ENCODE measurements at places on chromosomes 7 and 10. TPM values are rescaled to one million over a fixed set of nuclear protein-coding genes. Genes with fewer than 3 reads are reported as not detected.

- H3K27ac ChIP-seq: no peak overlapping the region
- H3K27me3 ChIP-seq: no peaks in the 10 kb centered on the region
- H3K36me3 ChIP-seq: no peaks in the 10 kb centered on the region
- no peak overlapping the region for H3K4me3 ChIP-seq
These were observed 271.5 kb upstream of the FZD8 start for GRCh38 chr10:35913628-35914027.

The CHN2 gene
- 12.8 TPM for polyA plus RNA-seq

The HSPA12A gene
- polyA plus RNA-seq: 2.7 TPM

- H3K4me1 ChIP-seq: peaks cover 46% of the 10 kb centered on the region
- no peak overlapping the region for H3K4me3 ChIP-seq
- peak overlapping the region; percentile 53 for H3K27ac ChIP-seq
- no peak for DNase-seq
- no peaks in the 10 kb centered on the region for H3K36me3 ChIP-seq
These were observed 65.7 kb downstream of the GBF1 start for GRCh38 chr10:102311025-102311420.

The PRR15 gene
- 1.5 TPM for polyA plus RNA-seq

The TUBB8 gene
- polyA plus RNA-seq: 0.16 TPM

The PAPOLB gene
- polyA plus RNA-seq: not detected

DNA sequence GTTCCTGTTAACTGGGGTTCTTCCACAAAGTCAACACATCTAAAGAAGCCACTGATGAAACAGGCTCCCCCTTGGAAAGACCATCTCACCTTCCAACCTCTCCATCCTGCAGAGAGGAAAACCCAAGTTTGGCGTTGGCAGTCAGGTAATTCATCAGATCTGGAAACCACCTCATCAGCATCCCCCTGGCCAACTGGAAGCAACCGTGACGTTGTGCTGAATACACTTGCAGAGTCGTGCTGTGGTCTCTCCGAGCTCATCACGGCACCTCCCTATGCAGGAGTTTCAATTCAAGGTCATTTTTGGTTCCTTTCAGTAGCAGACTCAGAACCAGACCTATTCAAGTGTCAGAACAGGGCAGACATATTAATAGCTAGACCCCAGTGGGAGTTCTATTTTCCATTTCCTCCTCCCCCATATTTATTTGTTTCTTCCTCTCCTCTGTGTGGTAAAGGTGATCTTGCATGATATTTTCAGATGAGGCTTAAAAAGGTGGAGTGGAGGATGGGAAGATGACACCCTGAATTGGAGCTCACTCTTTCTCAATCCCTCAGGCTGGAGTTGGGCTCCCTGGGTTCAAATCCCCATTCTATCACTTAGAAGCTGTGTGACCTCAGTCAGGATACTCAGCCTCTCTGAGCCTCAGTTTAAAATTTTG lies 149.1 kb upstream of the ADO start:
- no peak overlapping the region for H3K27ac ChIP-seq
- DNase-seq: no peak
- no peaks in the 10 kb centered on the region for H3K4me1 ChIP-seq
- no peaks in the 10 kb centered on the region for H3K36me3 ChIP-seq
- H3K27me3 ChIP-seq: no peaks in the 10 kb centered on the region

GRCh38 chr7:149430192-149430591 lies 30.7 kb downstream of the ZNF777 start:
- H3K36me3 ChIP-seq: peaks cover 32% of the 10 kb centered on the region
- no peaks in the 10 kb centered on the region for H3K27me3 ChIP-seq
- H3K4me3 ChIP-seq: no peak overlapping the region
- H3K27ac ChIP-seq: no peak overlapping the region
- no peak for DNase-seq

The KCNIP2 gene
- 1.8 TPM for polyA plus RNA-seq

DNA sequence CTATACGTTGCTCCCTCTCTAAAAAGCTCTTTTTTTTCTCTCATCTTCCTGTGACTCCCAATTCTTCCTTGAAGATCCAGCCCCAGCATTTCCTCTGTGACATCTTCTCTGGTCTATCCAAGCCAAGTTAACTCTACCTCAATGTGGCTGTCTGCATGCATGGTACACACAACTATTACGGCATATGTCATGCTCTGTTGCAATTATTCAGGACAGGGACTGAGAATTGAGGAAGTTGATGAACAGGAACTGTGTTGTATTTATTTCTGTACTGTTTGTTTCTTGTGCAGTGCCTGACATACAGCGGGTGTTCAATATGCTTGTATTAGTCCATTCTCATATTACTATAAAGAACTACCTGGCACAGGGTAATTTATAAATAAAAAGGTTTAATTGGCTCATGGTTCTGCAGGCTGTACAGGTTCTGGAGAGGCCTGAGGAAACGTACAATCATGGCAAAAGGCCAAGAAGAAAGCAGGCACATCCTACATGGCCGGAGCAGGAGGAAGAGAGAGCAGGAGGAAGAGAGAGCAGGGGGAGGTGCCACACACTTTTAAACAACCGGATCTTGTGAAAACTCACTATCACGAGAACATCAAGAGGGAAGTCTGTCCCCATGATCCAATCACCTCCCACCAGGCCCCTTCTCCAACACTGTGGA lies 6.3 kb downstream of the TRPV5 start:
- no peaks in the 10 kb centered on the region for H3K4me1 ChIP-seq
- H3K27ac ChIP-seq: no peak overlapping the region
- H3K27me3 ChIP-seq: no peaks in the 10 kb centered on the region
- H3K36me3 ChIP-seq: no peaks in the 10 kb centered on the region
- H3K4me3 ChIP-seq: no peak overlapping the region
- no peak for DNase-seq

The KCNH2 gene
- polyA plus RNA-seq: 27.9 TPM

DNA sequence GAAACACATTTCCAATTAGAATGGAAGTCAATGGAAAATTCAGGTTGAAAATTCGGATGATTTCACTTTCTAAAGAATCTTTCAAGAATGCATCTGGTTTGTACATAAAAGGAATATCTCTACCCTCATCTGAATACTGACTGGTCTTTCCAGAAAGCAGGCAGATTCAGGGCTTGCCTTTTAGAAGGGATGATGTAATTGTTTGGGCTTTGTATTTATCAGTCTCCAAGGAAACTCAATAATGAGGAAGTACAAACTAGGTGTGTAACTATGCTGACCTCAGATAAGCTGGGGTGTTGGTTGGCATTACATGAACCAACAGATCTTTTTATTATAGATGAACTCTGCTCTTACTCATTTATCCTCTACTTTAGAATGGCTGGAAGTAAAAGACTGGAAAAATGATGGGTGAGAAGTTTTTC lies 24.1 kb downstream of the PDLIM1 start:
- H3K4me3 ChIP-seq: no peak overlapping the region
- no peak for DNase-seq
- H3K27me3 ChIP-seq: no peaks in the 10 kb centered on the region
- peaks cover 7% of the 10 kb centered on the region for H3K4me1 ChIP-seq

- H3K36me3 ChIP-seq: no peaks in the 10 kb centered on the region
- peak overlapping the region; percentile 46 for H3K27ac ChIP-seq
- DNase-seq: no peak
- no peak overlapping the region for H3K4me3 ChIP-seq
- peaks cover 9% of the 10 kb centered on the region for H3K4me1 ChIP-seq
- no peaks in the 10 kb centered on the region for H3K27me3 ChIP-seq
These were observed 12.6 kb downstream of the NEURL1 start for GRCh38 chr10:103506061-103506460.

DNA sequence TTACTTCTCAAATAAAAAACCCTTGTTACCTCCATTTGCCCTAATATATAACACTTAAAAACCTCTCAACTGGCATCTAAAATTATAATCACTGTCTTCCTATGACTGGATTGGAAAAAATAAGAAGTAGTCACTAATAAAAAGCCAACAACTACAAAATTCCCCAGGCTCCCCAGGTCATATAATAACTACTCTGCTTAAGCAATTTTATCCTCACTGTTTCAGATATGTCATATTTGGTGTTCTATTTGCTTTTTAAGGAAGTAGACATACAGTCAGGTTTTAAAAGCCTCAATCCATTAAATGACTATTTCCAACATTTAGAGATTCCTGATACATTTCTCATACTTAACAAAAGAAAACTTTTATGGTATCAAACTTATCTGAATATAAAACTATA lies 2.4 kb downstream of the H2AZ2 start:
- H3K27ac ChIP-seq: peak overlapping the region; percentile 22
- no peak for DNase-seq
- H3K4me1 ChIP-seq: peaks cover 17% of the 10 kb centered on the region
- no peak overlapping the region for H3K4me3 ChIP-seq
- H3K27me3 ChIP-seq: no peaks in the 10 kb centered on the region
- no peaks in the 10 kb centered on the region for H3K36me3 ChIP-seq

The LEP gene
- polyA plus RNA-seq: 0.68 TPM

- no peak overlapping the region for H3K4me3 ChIP-seq
- no peak overlapping the region for H3K27ac ChIP-seq
- no peaks in the 10 kb centered on the region for H3K4me1 ChIP-seq
- no peaks in the 10 kb centered on the region for H3K36me3 ChIP-seq
These were observed 36.2 kb downstream of the PDE1C start for GRCh38 chr7:32034052-32034451.

The TEX36 gene
- not detected for polyA plus RNA-seq

The CYP26C1 gene
- polyA plus RNA-seq: 0.05 TPM

DNA sequence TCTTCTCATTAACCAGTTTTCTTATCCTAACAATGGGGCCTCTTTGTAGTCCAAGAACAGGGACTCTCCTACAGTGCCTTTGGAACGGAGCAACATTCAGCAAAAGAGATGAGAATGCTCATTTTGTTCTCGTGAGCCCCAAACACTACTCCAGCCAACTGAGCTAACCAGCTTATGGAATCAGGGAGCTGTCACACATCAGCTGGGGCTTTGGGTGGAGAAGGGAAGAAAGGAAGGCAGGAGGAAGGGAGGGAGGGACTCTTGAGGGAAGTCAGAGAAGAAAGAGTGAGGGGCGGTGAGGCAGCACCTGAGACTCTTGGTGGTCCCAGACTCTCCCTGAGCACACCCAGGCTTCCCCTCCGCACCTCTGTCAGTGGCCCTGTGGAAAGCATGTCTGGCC lies 123.1 kb downstream of the CLEC2L start:
- H3K36me3 ChIP-seq: no peaks in the 10 kb centered on the region
- H3K4me1 ChIP-seq: peaks cover 8% of the 10 kb centered on the region
- no peaks in the 10 kb centered on the region for H3K27me3 ChIP-seq

GRCh38 chr7:155763691-155764437 lies 48.4 kb downstream of the SHH start:
- no peaks in the 10 kb centered on the region for H3K27me3 ChIP-seq
- no peak overlapping the region for H3K4me3 ChIP-seq
- peaks cover 46% of the 10 kb centered on the region for H3K36me3 ChIP-seq

The TTYH3 gene
- polyA plus RNA-seq: 6.7 TPM

GRCh38 chr7:142689439-142690120 lies 59.7 kb upstream of the PRSS1 start:
- H3K27ac ChIP-seq: no peak overlapping the region
- no peaks in the 10 kb centered on the region for H3K4me1 ChIP-seq
- no peaks in the 10 kb centered on the region for H3K27me3 ChIP-seq
- H3K4me3 ChIP-seq: no peak overlapping the region
- no peak for DNase-seq
- H3K36me3 ChIP-seq: no peaks in the 10 kb centered on the region

DNA sequence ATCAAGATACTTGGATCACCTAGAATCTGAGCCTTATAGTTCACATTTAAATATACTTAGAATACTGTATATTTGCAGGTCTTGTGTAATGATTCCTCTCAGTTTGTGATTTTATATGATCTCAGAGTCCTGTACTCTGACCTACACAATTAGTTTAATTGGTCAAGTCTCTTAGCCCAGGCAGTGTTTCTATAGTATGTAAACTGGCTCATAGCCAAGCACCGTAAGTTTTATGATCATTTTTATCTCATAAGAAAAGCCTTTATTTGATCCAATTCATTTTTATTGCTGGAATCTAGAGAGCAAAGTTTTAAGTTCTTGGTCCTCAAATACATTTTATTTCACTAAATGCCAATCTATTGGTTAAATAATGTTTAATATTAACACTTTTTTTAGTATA lies 242.2 kb downstream of the MALRD1 start:
- H3K27me3 ChIP-seq: no peaks in the 10 kb centered on the region
- H3K27ac ChIP-seq: no peak overlapping the region
- H3K4me3 ChIP-seq: no peak overlapping the region
- DNase-seq: no peak
- no peaks in the 10 kb centered on the region for H3K36me3 ChIP-seq

The PPP2R2D gene
- polyA plus RNA-seq: 32.2 TPM

DNA sequence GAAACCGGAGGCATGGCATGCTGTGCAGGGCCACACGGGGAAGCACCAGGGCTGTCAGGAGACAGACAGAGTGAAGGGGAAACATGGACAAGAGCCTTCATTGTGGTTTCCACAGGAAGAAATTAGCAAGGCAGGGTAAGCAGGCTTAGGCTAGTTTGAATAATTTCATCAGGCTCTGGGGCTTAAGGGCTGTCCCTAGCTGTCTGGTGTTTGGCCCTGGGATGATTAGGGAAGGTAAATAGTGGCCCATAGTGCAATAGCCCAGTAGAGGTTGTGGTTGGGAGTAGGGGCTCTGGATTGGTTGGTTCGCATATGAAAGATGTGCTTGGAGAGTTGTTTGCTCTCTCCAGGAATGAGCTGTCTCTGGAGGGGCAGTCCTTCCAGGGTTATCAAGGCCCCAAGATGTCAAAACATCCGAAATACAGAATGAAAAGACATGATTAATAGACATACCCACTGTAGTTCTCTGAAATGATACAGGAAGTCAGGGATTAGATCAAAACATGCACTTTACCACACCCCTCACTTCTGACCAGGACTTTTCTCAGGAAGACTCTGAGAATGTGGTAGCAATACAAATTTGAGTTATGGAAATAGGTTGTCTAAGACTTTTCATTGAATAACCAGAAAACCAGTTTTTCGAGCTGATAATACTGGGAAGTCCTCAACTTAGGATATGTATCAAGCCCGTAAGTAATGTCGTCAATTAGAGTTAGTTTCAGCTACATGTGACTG lies 224.9 kb upstream of the NFE2L3 start:
- no peak overlapping the region for H3K27ac ChIP-seq
- no peaks in the 10 kb centered on the region for H3K36me3 ChIP-seq
- DNase-seq: no peak

DNA sequence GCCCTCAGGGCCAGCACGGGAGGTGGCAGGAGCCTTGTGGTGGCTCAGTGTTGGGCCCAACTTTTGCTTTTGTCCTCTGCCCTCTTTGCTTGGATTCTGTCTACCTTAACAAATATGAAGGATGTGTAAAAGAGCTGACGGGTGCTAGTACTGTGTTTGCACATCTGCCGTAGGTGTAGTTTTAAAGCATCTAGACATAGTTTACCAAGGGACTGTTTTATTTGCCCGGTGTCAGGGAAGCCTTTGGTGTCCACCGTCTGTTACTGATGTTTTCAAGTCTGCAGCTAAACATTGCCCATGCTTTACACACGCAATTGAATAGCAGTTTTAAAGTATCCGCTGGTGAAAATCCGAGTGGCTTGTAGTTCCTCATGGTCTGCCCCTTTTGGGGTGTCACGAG lies 87.8 kb downstream of the DYNC2I1 start:
- H3K36me3 ChIP-seq: no peaks in the 10 kb centered on the region
- H3K27ac ChIP-seq: no peak overlapping the region
- no peak for DNase-seq
- H3K4me1 ChIP-seq: no peaks in the 10 kb centered on the region
- H3K27me3 ChIP-seq: no peaks in the 10 kb centered on the region

The NME8 gene
- not detected for polyA plus RNA-seq

Data from pancreas (tissue), 10 donors.